Fibroblast of skin of scalp (primary cell): ENCODE measurements at places on chromosomes 12 and 14.

- no peak for DNase-seq
These were observed 95.8 kb upstream of the PLEKHG7 start for GRCh38 chr12:92606956-92607355.

DNA sequence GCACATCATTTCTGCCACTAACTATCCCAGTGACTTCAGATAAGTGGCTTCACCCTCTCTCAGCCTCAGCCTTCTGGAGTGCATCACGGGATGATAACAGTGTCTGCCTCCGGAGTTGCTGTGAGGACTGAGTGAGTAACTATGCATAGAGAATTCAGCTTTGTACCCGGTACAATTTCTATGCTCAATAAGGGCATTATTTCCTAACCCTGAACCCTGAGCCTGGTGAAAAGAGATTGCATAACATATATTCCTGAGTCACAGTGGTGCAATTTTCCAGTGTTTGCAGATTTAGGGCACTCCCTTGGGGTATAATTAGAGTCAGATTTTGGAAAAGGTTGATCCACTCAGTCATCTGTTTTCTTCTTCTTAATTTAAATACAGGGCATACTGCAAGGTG is 181.1 kb downstream of the PTPN11 start:
- DNase-seq, result no peak

DNA sequence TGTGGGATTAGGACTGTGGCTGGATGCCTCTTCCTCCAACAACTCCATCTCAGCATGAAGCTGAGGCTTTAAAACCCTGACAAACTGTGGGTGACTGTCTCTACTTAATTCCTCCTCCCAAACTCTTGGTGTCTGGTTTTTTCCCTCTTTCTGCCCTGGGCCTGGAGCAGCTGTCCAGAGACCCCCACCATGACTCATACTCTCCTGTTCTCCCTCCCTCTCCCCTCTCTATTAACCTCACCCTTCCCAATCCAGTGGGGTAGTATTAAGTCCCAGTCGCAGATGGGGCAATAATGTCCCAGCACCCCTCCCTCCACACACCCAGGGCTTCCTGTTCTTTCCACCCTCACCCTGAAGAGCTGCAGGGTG is 2.0 kb upstream of the DNAJC14 start:
- DNase-seq, result no peak

GRCh38 chr12:89762498-89763170 is 54.0 kb upstream of the ATP2B1 start:
- no peak for DNase-seq

DNA sequence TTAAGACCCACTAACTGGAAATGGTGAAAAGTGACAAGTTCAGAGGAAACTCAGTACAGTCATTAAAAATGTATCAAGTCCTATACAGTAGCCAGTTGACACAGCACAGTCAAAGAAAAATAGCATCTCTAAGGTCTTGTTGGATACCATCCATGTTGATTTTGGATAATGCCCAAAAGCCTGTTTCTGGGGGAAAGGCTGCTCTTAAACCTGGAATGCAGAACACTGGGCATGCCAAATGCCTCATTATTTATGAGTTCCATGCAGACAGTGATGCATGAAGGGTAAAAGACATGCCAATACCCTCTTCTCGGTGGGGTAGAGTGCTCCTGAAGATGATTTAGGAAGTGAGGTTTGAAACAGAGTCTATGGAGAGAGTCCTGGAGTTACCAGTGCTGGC is 29.6 kb downstream of the KCNK13 start:
- DNase-seq, result peak; percentile 80

DNA sequence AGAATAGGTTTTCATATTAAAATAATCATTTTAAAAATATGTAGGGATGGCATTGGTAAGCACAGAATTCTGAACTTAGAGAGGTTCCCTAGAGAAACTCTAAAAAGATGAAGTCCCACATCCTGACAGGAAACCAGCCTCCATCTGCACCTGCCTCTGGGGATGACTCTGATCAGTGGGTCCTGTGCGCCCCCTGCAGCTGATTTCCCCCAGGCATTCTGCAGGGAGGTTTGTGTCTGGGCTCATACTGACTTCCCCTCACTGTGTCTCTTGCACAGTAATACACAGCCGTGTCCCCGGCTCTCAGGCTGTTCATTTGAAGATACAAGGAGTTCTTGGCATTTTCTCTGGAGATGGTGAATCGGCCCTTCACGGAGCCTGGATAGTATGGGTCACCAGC is 602.9 kb downstream of the TMEM121 start:
- no peak for DNase-seq

DNA sequence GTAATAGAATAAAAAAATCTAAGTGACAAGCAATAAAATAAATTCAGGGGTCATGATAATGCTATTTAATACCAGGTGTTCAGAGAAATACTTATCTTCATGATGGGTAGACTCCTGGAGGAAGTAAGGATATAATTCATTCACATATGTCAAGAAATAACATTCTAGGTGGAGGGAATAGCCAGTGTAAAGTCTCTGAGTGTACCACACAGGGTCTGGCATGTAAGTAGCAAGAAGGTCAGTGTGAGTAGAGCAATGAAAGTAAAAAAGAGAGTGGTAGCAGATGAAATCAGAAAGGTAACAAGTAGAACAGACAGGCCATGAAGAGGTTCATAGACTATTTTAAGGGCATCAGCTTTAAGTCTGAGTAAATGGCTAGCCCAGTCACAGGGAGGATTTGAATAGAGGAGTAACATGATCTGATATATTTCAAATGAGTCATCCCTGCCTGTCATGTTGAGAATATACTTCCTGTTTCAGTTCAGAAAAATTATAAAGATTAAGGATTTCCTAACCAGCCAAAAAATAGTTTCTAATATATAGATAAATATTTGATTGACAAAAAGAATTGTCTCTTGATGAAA is 519.9 kb downstream of the C12orf50 start:
- DNase-seq, result peak; percentile 49

GRCh38 chr14:58668848-58669480 is 31.2 kb downstream of the DACT1 start:
- no peak for DNase-seq

DNA sequence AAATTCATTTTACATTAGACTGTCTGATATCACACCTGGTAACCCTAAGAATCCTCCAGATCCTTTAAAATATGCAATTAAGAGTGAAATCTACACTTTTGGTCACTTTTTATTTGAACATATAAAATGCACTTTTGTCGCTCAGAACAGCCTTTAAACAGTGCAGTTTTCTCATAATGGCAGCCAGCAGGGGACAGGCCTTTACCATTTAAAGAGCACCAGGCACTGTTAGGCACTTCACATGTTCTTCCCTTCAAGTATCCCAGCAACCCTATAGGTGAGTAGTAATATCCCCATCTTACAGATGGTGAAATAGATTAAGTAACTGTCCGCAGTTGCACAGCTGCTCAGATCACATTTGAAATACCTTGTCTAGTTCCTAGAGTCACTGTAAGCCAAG is 11.3 kb upstream of the SAMD4A start:
- DNase-seq, result peak; percentile 24

DNA sequence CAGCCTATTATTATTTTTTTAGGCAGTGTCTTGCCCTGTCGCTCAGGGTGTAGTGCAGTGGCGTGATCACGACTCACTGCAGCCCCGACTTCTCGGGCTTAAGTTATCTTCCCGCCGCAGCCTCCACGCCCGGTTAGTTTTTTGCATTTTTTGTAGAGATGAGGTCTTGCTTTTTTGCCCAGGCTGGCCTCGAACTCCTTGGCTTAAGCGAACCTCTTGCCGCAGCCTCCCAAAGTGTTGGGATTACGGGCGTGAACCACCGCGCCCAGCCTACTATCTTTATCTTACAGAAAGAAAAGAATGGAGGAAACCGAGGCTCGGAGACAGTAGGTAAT is 507 bp upstream of the PTPN11 start:
- DNase-seq, result peak; percentile 7

GRCh38 chr14:105495990-105496830 is 5.2 kb downstream of the TEDC1 start:
- DNase-seq, result no peak

DNA sequence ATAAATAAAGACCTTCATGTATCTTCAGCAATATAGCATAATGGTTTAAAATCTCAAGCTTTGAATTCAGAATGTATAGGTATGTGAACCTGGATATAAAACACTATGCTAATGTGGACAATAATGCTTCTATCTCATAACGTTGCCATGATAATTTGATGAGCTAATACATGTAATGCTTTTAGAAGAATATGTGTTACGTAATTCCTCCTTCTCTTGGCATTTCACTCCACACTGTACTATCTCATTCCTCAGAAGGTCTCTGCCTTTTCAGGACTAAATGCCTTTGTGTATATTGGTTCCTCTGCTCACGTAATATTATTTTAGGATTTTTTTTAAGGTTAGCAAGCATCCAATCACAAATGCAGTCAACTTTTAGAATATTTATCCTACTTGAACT is 86.5 kb downstream of the FOXA1 start:
- no peak for DNase-seq

DNA sequence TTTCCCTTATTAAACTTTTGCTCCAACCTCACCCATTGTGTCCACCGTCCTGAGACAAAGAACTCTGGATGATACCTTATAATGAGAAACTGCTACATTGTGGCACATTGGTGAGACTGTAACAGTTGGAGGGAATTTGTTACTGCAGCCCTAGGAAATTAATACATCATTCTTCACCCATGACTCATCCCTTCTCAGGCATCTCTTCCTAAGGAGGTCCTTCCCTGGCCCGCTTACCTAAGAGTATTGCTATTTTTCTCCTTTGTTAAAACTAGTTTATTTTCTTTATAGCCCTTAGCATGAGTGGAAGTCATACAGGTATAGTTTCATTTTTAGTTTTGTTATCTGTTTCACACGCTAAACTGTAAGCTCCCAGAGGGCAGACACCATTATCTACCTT is 87.1 kb downstream of the TMEM260 start:
- DNase-seq, result peak; percentile 47

GRCh38 chr12:94244165-94245133 is 96.1 kb downstream of the PLXNC1 start:
- DNase-seq, result no peak

DNA sequence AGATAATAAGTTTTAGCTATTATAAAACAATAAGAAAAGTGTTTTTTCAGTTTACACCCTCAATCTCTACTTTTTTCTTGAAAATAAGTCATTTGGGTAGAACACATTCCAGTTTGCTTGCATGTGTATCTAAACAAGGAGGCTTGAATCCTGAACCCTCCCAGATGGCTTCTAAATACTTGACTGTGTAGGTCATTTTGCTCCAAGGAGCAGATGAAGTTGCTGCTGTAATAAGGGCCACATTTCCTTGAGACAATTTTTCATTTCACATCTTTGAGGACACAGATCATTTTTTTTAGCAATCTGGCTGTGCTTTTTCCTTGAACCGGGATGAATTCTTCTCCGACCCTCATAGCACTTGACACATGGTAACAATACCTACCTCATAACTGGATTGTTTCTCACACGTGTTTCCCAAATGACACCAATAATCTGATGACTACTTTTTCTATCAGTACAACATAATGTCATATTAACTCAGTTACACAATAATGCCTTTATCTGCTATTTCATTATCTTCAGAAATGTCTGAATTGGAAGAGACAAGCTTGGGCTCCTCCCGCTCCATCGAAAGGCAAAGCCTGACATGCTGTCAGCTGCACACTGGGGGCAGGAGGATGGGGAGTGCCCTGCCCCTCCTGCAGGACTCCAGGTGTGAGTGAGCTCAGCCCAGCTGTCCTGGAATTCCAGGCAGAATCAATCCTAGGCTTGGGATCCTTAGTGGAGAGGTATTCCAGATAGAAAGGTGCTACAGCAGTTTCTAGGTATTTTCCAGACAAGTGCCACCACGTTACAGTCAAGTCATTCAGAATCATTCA is 30.9 kb downstream of the GPHB5 start:
- peak; percentile 38 for DNase-seq

DNA sequence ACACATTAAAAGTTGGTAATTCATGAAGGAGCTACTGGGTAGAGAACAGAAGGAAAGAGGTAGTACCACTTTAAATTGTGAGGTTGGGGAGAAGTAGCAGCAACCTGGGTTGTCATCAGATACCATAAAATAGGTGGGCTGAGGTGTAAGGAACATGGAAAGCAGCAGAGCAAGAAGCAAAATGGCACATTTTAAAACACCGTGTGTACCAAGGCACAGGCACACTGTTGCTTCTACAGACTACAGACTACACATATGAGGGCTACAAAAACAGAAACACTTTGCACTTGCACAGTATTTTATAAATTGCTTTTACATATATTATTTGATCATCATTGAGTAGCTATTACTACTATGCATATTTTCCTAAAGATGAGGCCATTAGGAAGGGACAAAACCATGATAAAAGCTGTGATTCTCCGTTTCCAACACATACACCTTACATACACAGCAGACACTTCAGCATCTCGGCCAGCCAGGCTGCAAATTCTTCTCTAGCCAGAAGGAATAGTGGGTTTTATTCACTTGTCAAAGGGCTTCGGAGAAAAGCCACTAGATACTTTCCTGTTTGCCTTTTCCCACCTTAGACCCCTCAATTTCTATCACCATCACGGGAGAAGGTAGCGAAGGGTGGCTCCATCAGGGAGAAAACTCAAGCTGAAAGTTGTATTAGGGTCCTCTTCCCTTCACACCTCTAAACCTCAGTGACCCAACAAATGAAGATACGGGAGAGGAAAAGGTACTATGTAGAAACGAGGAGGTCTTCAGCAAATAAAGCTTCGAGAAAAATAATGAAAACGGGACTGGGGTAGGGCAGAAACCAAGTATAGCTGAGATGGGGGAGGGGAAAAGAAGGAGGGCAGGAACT is 1.6 kb downstream of the PYM1 start:
- no peak for DNase-seq

GRCh38 chr12:41234692-41235091 is 46.6 kb downstream of the PDZRN4 start:
- no peak for DNase-seq

- DNase-seq, result no peak
These were observed 15.8 kb upstream of the PTPRR start for GRCh38 chr12:70936203-70936813.

DNA sequence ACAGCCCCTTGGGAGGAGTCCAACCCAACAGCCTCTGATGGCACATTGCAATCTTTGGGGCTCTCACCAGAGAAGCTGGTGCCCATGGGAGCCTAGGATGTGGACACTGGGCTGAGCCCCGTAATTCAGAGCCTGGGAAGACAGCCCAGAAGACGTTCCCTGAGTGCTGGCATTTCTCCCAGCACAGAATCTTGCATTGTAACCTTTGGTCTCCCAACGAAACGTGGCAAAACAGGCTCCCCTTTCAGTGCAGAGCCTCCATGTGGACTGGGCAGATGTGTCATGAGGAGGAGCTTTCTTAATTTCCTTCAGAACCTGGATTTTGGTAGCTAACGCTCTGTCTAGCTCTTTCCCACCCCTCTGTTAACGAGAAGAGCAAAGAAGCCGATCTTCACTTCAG is 26.3 kb downstream of the BATF start:
- no peak for DNase-seq

DNA sequence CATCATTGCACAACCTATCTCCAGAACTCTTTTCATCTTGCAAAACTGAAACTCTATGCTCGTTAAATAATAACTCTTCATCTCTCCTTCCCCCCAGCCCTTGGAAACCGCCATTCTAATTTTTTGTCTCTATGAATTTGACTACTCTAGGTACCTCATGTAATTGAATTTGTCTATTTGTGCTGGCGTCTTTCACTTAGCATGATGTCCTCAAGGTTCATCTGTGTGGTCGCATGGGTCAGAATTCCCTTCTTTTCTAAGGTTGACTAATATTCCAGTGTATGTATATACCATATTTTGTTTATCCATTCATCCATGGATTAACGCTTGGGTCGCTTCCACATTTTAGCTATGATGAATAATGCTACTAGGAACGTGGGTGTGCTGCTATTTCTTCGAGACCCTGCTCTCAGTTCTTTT is 80.1 kb downstream of the PLXNC1 start:
- no peak for DNase-seq
